ENCODE measurements at places on chromosomes 12 and 14. TPM values are rescaled to one million over a fixed set of nuclear protein-coding genes. Genes with fewer than 3 reads are reported as not detected.
A peak's percentile ranks its signal among the peaks of the same experiment; 100 is the strongest.

DNA sequence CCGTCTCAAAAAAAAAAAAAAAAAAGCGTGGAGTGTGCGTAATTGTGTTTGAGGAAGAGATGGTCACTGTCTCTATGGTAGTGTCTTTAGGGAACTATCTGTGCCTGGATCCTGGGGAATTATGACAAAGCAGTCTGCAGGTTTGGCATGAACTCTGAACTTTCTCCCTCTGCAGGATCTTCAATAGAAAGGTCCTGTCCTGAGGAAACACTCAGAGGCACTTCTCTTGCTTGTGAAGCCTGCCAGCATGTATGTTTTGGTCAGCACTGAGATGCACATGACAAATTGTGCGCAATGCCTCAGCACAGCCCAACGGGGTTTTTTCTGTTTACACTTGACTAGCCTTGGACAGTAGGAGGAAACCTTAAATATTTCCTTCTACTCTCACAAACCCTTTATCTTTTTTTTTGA is 46.6 kb downstream of the ATF7 start:
- no peak for DNase-seq

GRCh38 chr14:21454843-21455544 is 929 bp downstream of the CHD8 start:
- no peak for DNase-seq

- DNase-seq: no peak
Observed at GRCh38 chr14:52692248-52692962, 3.0 kb downstream of the ERO1A start.

GRCh38 chr14:39276005-39276404 is 42.3 kb downstream of the MIA2 start:
- DNase-seq: no peak

DNA sequence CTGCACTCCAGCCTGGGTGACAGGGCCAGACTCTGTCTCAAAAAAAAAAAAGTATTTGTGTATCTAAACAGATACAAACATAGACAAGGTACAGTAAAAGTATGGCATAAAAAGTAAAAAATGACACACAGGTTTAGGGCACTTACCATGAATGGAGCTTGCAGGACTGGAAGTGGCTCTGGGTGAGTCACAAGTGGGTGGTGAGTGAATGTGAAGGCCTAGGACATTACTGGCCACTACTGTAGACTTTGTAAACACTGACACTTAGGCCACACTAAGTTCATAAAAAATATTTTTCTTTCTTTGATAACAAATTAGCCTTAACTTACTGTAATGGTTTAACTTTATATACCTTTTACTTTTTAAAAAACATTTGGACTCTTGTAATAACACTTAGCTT is 38.0 kb upstream of the EIF5 start:
- DNase-seq: no peak

- DNase-seq: no peak
Observed at GRCh38 chr12:5900533-5901205, 44.4 kb downstream of the ANO2 start.

- DNase-seq: no peak
Observed at GRCh38 chr14:99946652-99947489, 118.4 kb upstream of the EVL start.

DNA sequence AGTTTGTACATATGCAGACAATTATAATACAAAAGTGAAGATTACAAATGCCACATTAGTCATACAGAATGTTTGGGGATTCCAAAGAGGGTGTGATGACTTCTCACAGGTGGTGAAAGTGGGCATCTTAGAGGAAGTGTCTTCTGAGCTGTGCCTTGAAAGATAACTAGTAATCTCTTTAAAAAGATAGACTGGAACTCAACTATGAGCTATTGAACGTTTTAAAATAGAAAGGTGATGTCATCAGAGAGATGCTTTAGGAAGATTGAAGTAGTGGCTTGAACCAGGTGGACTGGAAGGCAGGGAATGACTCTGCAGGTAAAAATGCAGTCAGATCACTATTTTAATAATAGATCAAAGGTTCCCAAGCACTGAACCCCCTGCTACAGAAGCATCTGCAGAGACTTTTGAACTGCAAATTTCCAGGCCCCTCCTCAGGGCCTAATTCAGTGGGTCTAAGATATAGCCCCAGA is 50.3 kb downstream of the SYT1 start:
- DNase-seq: no peak

DNA sequence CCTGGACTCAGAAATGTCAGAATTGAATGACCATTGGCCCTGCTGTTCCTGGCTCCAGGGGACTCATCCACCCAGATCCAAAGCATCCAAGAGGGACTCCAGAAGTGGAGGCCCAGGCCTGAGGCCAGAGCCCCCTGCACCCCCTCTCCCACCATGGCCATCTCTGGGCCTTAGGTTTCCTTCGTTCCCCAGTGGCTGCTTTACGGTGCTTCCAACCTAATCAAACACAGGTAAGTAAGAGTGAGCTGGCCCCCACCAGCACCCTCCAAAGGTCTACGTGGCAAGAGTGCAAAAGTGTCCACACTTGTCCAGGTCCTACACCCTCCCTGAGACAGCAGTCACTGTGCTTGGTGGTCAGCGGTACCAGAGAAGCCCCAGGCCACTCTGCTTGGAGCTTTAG is 139.0 kb downstream of the DPF3 start:
- no peak for DNase-seq

DNA sequence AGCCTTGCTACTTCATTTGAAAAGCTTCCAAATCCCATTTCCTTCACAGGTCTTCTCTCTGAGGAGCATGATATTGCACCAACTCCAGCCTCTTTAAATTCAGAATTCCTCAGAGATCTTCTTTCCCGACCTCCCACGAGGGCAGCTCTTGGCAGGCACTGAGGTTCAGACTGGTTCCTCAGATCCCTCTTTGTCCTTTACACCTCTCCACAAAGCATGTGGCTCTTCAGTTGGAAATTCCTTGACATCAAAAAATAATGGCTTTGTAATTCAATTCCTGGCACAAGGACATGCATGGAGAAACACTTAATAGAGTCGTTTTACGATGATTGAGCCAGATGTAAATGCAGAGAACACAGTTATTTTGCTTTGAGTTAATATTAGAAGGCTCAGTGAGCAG is 63.2 kb upstream of the TMX1 start:
- peak; percentile 50 for DNase-seq

DNA sequence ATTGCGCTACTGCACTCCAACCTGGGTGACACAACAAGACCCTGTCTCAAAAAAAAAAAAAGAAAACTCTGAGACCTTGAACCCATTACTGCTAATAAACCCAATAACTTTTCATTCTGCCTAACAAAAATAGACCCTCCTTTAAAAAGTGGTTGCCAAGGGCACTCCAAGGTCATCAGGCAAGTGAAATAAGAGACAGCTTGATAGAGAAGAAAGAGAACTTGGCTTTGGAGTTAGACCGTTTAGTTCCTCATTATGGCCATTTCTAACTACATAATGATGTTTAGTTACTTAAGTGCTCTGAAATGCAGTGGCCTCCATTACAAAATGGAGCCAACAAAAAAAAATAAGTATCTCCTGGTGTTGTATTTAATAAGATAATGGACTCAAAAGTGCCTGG is 55.9 kb downstream of the PHLDA1 start:
- no peak for DNase-seq

DNA sequence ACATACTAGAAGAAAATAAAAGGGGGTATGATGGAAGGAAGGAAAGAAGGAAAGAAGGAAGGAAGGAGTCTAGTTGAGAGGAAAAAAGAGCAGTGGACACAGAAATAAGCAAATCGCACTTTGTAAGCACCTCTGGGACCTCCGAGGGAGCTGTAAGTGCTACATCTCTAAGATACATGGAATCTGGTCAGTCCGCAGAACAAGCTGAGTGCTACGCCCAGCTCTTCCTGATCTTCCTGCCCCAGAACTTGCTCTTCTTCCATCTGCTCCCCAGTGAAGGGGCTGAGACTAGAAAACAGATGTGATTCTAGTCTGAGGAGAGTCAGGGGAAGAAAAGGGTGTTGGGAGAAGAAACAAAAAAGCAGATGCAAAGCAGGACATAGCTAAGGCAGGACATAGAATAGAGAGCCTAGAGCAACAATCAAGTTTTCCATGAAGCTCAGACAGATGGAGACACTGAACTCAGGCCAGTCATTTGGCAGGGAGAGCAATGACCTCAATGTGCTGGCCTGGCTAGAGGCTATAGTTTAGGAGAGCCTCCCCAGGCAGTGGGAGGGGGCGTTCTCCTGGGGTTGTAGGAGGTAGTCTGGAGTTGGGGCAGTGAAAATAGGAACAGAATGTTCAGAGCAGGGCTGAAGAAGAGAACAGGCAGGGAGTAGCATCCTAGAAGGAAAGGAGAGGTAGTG is 1.7 kb upstream of the MFAP5 start:
- DNase-seq: no peak

GRCh38 chr12:124727264-124727800 is 136.3 kb downstream of the SCARB1 start:
- DNase-seq: no peak

DNA sequence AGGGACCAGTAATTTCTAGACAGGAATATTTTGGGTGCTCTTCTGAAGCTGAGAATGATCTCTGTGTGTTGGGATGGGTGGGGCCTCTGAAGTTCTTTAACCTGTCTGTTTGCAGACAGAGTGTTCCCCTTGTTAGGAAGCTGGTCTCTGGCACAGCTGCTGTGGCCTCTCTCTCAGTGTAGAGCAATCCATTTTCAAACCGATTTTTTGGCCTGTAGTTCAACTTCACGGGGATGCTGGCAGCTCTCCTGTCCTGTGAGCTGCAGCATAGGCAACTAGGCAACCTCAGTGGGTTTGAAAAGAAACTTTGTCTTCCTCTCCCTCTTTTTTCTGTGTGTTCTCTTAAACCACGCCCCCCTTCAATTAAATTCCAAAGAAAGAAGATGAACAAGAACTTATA is 69.1 kb downstream of the SMOC1 start:
- no peak for DNase-seq

GRCh38 chr12:109720152-109720856 is 6.7 kb downstream of the FAM222A start:
- DNase-seq: peak; percentile 57

- no peak for DNase-seq
Observed at GRCh38 chr12:57240066-57240921, 10.7 kb downstream of the STAC3 start.

DNA sequence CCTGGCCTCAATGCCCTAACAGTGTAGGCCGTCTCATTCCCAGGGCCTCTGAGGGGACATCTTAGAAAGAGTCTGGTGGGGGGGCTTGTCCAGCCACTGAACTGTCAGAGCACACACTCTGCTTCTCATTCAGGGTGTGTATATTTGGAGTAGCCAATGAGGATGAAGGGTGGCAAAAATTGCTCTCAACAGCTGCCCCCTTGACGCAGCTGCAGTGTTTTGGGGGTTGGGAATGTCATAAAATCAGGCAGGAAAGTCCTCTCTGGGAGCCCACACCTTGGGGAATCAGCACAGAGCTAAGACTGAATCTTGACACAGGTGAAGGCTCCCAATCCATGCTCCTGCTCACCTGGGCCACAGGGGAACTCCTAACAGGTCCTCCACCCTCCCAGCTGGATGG is 1.5 kb downstream of the RASAL1 start:
- no peak for DNase-seq

DNA sequence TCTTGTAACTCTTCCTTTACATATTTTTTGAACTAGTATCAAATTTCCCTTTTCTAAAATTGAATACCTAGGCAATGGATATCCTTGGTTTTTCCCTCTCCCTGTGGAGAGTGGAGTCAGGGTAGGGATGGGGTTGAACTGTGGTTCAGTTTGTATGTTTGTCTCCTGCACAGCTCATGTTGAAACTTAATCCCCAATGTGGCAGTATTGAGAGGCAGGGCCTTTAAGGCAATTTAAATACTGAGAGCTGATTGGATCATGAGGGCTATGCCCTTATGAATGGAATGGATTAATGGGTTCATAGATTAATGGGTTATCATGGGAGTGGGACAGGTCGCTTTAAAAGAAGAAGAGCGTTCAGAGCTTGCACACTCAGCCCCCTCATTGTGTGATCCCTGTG is 127.2 kb upstream of the RGS6 start:
- DNase-seq: no peak

GRCh38 chr12:53077030-53077429 is 2.2 kb downstream of the SPRYD3 start:
- no peak for DNase-seq

GRCh38 chr12:64911081-64911480 is 86.6 kb downstream of the TBC1D30 start:
- no peak for DNase-seq

DNA sequence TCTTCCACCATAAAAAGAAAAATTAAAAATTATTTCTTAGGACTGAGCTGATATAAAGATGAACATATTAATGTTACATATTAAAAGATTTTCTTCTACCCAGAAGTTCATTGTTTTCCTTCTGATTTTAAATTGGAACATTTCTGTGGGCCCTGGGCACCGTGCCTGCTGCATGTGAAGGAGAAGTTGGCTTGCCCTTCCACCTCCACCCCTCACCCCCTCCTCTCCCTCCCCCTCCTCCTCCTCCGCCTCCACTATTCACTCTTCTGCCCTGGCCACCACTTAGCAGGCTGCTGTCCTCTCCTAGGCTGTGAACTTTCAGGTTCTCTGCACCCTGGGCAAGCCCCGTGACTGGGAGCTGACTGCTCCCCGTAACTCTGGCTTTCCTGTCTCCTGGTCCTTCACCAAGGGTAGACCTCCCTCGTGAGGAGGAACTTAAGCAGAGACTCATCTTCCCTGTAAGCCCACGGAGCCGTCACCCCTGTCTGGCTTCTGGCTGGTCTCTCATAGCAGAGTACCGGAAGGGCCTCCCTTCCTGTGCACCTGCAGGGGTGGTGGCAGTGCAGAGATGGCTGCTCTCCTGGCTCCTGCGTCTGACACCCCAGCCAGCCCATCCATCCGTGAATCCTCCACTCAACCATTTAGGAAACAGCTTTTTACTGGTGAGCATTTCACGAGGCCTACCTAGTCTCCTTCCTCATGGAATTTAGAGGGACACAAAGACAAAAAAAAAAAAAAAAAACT is 12.8 kb downstream of the TUNAR start:
- no peak for DNase-seq

DNA sequence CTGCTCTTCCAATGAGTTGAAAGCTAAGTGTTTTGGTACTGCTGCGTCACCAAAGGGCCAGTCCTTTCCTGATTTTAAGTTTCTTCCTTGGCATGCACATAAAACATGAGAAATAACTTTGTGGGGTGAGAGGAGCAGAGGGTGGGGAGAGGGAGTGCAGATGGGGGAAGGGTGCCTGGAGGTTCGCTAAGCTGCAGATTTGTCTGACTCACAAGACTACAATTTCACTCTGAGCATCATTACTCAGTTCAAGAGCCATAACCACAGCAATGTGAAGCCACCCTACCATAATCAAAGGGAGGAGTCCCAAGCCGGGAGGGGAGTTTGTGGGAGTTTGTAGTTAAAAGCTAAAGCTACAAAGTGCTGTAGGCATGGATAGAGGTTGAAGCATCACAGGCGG is 136.1 kb downstream of the ANO2 start:
- peak; percentile 31 for DNase-seq

C12orf75 gene
- 81.0 TPM for polyA plus RNA-seq

FBXO34 gene
- 39.7 TPM for polyA plus RNA-seq

STX2 gene
- 41.8 TPM for polyA plus RNA-seq

PIWIL1 gene
- 0.78 TPM for polyA plus RNA-seq

ADCY6 gene
- polyA plus RNA-seq: 94.3 TPM

EMP1 gene
- polyA plus RNA-seq: 97.8 TPM

SDSL gene
- 9.0 TPM for polyA plus RNA-seq

SLC4A8 gene
- polyA plus RNA-seq: 6.2 TPM

AQP2 gene
- polyA plus RNA-seq: 50.4 TPM

PPP1R12A gene
- polyA plus RNA-seq: 112 TPM
